ENCODE measurements at places on chromosomes 7 and 10.

GRCh38 chr10:69366738-69367137 is 50.0 kb downstream of the TACR2 start:
- H3K27ac ChIP-seq, result no peak overlapping the region
- peaks cover 80% of the 10 kb centered on the region for H3K36me3 ChIP-seq
- no peak overlapping the region for H3K4me3 ChIP-seq
- H3K27me3 ChIP-seq, result no peaks in the 10 kb centered on the region
- H3K4me1 ChIP-seq, result peaks cover 7% of the 10 kb centered on the region

- no peak overlapping the region for H3K27ac ChIP-seq
- H3K27me3 ChIP-seq, result no peaks in the 10 kb centered on the region
- no peaks in the 10 kb centered on the region for H3K36me3 ChIP-seq
Observed at GRCh38 chr10:97065128-97065527, 120.6 kb downstream of the SLIT1 start.

DNA sequence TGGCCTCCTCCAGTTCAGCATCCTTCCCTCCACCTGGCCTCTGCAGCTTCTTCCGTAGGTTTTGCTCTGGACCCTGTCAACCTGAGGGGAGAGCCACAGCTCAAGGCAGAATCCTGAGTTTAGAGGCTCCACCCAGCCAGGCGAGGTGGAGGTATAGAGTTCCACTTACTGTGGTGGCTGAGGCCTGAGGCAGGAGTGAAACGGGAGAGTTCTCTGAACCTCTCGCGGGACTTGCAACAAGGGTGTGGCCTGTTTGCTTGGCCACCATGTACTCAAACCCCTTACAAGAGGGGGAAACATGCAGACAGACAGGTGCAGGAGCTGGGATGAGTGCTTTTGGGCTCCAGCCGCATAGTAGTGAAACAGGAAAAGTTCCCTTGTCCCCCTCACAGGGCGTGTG is 154.0 kb upstream of the C7orf33 start:
- no peak for DNase-seq
- no peak overlapping the region for H3K27ac ChIP-seq
- H3K4me3 ChIP-seq, result no peak overlapping the region
- no peaks in the 10 kb centered on the region for H3K36me3 ChIP-seq
- no peaks in the 10 kb centered on the region for H3K27me3 ChIP-seq
- no peaks in the 10 kb centered on the region for H3K4me1 ChIP-seq

DNA sequence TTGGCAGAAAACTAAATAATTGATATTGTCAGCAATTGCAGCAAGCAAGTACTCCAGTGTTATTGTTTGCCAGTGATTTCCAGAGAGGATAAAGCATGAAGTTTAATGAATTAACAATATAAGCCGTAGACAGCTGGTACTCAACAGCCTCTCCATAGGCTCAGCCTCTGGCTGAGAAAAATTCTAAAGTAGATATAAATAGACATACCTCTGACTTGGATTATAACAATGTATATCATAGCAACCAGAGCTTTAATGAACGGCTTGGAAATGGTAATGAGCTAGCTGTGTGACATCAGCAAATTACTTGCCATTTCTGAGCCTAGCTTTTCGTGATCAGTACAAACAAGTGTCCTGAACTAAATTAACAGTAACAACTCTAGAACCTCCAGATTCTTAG is 1055.4 kb upstream of the AUTS2 start:
- no peak for DNase-seq
- H3K27me3 ChIP-seq, result no peaks in the 10 kb centered on the region
- no peaks in the 10 kb centered on the region for H3K36me3 ChIP-seq
- H3K4me1 ChIP-seq, result no peaks in the 10 kb centered on the region
- H3K27ac ChIP-seq, result no peak overlapping the region

DNA sequence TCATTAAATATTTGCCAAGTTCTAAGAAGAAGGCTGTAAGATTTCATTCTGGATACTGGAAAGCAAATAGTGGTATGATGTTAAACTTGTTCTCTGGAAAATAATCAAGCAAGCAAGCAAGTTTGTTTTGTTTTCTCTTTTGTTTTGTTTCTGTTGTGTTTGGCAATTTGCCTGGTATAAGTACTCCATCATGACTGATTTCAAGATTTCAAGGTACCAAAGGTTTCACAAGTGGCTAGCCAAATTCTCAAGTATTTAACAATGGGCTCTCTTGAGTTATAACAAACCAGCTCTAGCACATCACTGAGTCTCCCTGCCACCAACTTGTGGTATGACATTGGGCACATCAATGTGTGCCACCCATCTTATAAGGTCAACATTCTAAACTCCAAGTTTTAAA is 151.7 kb upstream of the IGFBP3 start:
- H3K36me3 ChIP-seq, result no peaks in the 10 kb centered on the region
- no peaks in the 10 kb centered on the region for H3K4me1 ChIP-seq
- no peak overlapping the region for H3K27ac ChIP-seq
- no peak for DNase-seq
- H3K4me3 ChIP-seq, result no peak overlapping the region
- H3K27me3 ChIP-seq, result no peaks in the 10 kb centered on the region

- H3K36me3 ChIP-seq, result no peaks in the 10 kb centered on the region
- no peaks in the 10 kb centered on the region for H3K27me3 ChIP-seq
- peaks cover 65% of the 10 kb centered on the region for H3K4me1 ChIP-seq
Observed at GRCh38 chr10:119211625-119212441, 4.5 kb downstream of the GRK5 start.

DNA sequence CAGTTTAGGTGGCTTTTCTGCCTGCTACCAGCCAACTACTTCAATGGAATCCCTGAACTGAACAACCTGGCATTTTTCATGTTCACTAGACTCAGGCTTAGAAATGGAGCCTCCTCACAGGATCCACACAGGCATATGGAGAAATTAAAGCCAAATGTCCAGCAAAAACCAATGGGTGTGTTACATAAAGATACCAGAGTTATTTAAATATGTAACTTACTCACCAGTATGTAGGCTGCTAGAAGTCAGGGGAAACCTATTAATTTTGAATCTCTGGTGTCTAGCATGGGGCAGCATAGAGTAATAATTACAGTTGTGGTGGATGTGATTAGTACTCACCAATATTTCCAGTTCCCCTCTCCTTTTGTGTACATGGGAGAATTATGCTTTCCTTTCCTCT is 383.6 kb downstream of the LRMDA start:
- H3K27me3 ChIP-seq, result no peaks in the 10 kb centered on the region
- no peak overlapping the region for H3K27ac ChIP-seq
- no peak overlapping the region for H3K4me3 ChIP-seq
- no peak for DNase-seq
- H3K36me3 ChIP-seq, result no peaks in the 10 kb centered on the region

- DNase-seq, result no peak
- peak overlapping the region; percentile 90 for H3K27ac ChIP-seq
- H3K27me3 ChIP-seq, result no peaks in the 10 kb centered on the region
- H3K36me3 ChIP-seq, result no peaks in the 10 kb centered on the region
- H3K4me3 ChIP-seq, result peak overlapping the region; percentile 14
- H3K4me1 ChIP-seq, result peaks cover 96% of the 10 kb centered on the region
Observed at GRCh38 chr10:33123680-33124079, 165.7 kb upstream of the ITGB1 start.

DNA sequence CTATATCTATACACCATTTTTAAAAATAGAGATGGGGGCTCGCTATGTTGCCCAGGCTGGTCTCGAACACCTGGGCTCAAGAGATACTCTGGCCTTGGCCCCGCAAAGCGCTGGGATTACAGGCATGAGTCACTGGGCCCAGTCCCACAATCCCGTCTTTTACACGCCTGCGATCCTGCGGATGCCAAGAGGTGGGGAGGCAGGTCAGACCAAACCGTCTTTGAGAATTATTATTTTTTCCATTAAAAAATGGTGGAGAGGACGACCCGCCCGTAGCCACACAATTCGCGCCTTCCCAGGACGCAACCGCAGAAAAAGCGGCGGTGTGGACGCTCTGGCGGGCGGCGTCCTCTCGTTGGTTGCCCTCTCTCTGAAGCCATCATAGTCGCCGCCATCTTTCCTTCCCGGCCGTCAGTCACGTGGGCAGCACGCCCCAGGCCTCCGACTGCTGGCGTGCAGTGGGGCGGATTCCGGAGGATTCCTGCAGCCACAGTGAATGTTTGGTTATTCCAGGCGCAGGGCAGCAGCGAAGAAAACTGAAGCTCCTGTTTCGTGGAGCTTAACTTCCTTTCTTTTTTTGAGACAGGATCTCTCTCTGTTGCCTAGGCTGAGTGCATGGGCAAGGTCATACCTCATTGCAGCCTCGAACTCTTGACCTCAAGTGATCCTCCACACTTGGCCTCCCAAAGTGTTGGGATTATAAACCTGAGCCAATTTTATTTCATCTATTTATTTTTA is 9.9 kb upstream of the EPHB4 start:
- H3K27me3 ChIP-seq, result no peaks in the 10 kb centered on the region
- no peaks in the 10 kb centered on the region for H3K36me3 ChIP-seq
- peak overlapping the region; percentile 61 for H3K4me3 ChIP-seq
- no peak overlapping the region for H3K27ac ChIP-seq
- no peaks in the 10 kb centered on the region for H3K4me1 ChIP-seq

DNA sequence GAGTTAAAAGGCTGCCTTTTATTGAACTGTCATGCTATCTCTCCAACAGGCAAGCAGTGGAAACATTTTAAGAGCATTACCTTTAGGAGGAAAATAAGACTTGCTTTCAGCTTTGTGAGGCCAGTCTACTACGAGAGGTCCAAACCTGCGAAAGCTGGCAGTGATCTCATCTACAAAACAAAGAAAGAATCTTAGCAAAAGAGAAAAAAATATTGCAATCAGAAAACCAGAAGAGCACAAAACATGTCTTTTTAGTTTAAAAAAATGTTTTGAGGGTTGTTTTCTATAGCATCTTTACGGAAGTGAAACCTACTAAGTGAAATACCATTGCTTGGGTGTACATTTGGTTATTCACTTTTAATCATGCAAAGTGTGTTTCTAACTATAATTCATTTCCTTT is 147.9 kb downstream of the CPEB3 start:
- no peak overlapping the region for H3K27ac ChIP-seq
- H3K4me1 ChIP-seq, result no peaks in the 10 kb centered on the region
- H3K27me3 ChIP-seq, result no peaks in the 10 kb centered on the region
- H3K4me3 ChIP-seq, result no peak overlapping the region

- H3K4me1 ChIP-seq, result no peaks in the 10 kb centered on the region
- no peak for DNase-seq
- no peaks in the 10 kb centered on the region for H3K36me3 ChIP-seq
- H3K27me3 ChIP-seq, result no peaks in the 10 kb centered on the region
- H3K4me3 ChIP-seq, result no peak overlapping the region
Observed at GRCh38 chr10:95509251-95509650, 51.9 kb downstream of the SORBS1 start.

DNA sequence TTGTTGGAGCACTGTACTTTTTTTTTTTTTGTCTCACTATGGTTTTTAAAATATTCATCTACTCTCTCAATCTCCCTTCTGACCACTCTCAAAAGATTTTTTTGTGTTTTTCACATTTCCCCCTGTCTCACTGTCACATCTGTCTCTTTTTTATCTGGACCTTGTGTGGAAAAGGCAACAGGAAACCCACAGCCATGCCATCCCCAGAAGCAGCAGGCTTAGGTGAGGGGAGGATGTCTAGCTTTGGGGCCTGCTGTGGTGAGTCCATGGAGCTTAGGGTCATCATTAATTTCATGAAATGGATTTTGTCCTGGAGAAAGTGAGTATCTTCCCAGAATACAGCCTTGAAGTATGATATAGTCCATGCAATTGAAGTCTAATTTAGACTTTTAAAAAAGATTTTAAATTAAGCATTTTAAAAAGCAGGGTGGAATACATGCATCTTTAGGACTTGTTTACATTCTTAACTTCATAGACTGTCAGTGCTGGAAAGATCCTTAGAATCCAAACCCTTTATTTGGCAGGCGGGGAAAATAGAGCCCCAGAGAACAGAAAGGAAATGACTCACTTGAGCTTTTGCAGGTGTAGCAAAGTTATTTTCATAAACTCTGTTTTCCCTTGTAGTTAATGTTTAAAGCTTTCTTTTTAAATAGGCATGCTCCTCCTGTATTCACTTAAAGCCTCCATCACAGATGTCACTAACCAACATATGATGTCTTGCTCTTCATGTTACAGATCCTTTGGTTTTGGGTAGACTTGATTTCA is 25.1 kb downstream of the MINDY4 start:
- H3K4me3 ChIP-seq, result no peak overlapping the region
- DNase-seq, result no peak
- H3K27ac ChIP-seq, result no peak overlapping the region
- H3K36me3 ChIP-seq, result no peaks in the 10 kb centered on the region
- H3K4me1 ChIP-seq, result no peaks in the 10 kb centered on the region
- no peaks in the 10 kb centered on the region for H3K27me3 ChIP-seq

GRCh38 chr7:41656366-41656765 is 46.5 kb downstream of the INHBA start:
- no peak for DNase-seq
- no peak overlapping the region for H3K27ac ChIP-seq
- H3K27me3 ChIP-seq, result no peaks in the 10 kb centered on the region

DNA sequence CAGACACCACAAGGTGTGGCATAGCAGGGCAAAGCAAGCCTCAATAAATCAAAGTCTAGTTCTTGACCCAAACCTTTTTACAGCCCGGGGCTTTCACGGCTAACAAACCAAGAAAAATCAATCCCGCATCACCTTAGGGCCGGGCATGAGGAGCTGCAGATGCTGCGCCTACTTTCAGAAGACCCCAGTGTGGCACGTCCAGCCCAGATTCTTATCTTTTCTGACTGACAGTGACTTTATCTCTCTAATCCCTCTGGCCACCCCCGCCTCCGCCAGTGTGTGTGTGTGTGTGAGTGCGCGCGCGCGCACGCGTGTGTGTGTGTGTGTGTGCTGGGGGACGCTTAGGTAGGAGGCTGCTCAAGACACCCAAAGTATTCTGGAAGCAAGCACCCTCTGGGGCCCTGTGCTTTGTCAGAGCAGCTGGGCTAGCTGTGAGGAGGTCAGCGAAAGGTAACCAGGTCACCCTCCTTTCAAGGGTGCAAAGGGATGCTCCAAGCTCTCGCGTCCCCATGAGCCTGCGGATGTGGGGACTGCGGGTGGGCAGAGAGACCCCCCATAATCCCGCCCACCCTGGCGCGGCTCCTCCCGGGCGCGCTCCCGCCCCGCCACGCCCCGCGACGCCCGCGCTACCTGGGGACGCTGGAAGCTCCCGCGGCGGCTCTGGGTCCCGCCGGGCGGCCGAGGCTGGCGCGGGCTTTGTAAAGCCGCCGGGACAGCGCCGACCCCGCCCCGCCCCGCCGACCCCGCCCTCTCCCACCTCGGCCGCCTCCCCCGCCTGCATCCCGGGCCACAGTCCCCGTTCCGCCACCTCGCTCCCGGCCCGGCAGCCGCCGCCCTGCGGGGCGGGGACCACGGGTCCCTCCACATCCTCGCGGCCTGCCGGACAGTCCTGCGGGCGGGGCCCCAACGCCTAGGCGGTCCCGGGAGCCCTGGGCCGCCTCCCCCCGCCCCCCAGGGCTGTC is 57.1 kb upstream of the RHOBTB1 start:
- no peak overlapping the region for H3K4me3 ChIP-seq
- H3K27me3 ChIP-seq, result peaks cover 4% of the 10 kb centered on the region
- no peaks in the 10 kb centered on the region for H3K4me1 ChIP-seq
- DNase-seq, result no peak

- no peaks in the 10 kb centered on the region for H3K36me3 ChIP-seq
- no peak overlapping the region for H3K27ac ChIP-seq
- H3K4me3 ChIP-seq, result no peak overlapping the region
- H3K27me3 ChIP-seq, result no peaks in the 10 kb centered on the region
- H3K4me1 ChIP-seq, result no peaks in the 10 kb centered on the region
Observed at GRCh38 chr7:133702078-133702477, 425.1 kb upstream of the LRGUK start.
